Fibroblast of lung (primary cell): ENCODE measurements at places on chromosomes 3 and 15. TPM values are rescaled to one million over a fixed set of nuclear protein-coding genes. Genes with fewer than 3 reads are reported as not detected.

MST1R gene
- polyA plus RNA-seq: 0.52 and 1.2 TPM in 2 replicates

CD200R1 gene
- 1.1 TPM in 1 of 2 replicates, not detected in the other for polyA plus RNA-seq

SHF gene
- polyA plus RNA-seq: 0.82 and 0.85 TPM in 2 replicates

FGF7 gene
- polyA plus RNA-seq: 61.5 and 165 TPM in 2 replicates
